Mesothelial cell of epicardium (in vitro differentiated cells): ENCODE measurements at places on chromosomes 6 and 20.
A peak's percentile ranks its signal among the peaks of the same experiment; 100 is the strongest.

- no peak for DNase-seq
- peaks cover 7% of the 10 kb centered on the region for H3K27me3 ChIP-seq
- H3K36me3 ChIP-seq = no peaks in the 10 kb centered on the region
- H3K27ac ChIP-seq = no peak overlapping the region
- no peaks in the 10 kb centered on the region for H3K4me1 ChIP-seq
These were observed 3.5 kb downstream of the CST7 start for GRCh38 chr20:24952376-24953208.

DNA sequence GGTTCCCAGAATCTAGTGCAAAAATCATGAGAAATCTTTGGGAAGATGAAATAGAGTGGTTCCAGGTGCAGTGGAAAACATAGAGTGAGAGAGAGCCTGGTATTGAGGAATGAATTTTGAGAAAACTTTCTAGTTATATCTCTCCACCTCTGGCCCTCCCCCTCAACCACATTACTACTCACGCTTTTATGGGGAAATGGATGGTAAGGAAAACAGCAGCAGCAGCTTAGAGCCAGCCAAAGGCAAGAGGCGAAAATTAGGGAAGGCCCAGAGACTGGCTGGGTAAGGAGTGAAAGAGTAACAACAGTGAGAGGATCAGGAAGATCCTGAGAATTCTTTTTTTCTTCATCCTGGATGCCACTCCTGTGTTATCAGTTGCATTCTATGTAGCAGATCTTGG, 187.9 kb upstream of the ECI2 start:
- no peaks in the 10 kb centered on the region for H3K36me3 ChIP-seq
- H3K27me3 ChIP-seq = no peaks in the 10 kb centered on the region
- H3K27ac ChIP-seq = peak overlapping the region; percentile 20
- DNase-seq = no peak
- peaks cover 45% of the 10 kb centered on the region for H3K4me1 ChIP-seq
- no peak overlapping the region for H3K4me3 ChIP-seq

DNA sequence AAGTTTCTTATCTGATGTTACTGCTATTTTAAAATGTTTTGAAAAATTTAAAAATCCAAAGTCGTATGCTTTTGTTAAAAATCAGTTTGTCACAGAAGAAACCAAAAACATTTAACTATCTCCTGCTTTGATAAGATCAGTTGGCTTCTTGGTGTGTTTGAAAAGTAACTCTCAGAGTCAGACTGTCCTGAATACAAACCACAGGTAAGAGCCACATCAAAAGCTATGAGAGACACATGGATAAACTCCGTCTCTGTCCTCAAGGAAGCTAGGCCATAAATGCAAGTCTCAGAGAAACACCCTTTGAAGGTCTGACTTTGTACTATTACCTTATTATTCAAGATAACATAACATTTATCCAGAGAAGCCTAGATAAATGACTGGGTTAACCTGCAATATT, 7.7 kb downstream of the HBS1L start:
- no peak for DNase-seq
- peaks cover 1% of the 10 kb centered on the region for H3K4me1 ChIP-seq
- no peak overlapping the region for H3K4me3 ChIP-seq
- H3K36me3 ChIP-seq = peaks cover 18% of the 10 kb centered on the region

- peaks cover 5% of the 10 kb centered on the region for H3K4me1 ChIP-seq
- no peaks in the 10 kb centered on the region for H3K27me3 ChIP-seq
- no peak for DNase-seq
- H3K36me3 ChIP-seq = no peaks in the 10 kb centered on the region
- no peak overlapping the region for H3K4me3 ChIP-seq
These were observed 87.2 kb upstream of the STXBP5 start for GRCh38 chr6:147117011-147117410.

GRCh38 chr6:34295721-34296120, 46.9 kb upstream of the SMIM29 start:
- H3K36me3 ChIP-seq = peaks cover 22% of the 10 kb centered on the region
- no peak overlapping the region for H3K27ac ChIP-seq
- peaks cover 4% of the 10 kb centered on the region for H3K4me1 ChIP-seq

GRCh38 chr6:21633511-21634109, 40.1 kb downstream of the SOX4 start:
- no peaks in the 10 kb centered on the region for H3K36me3 ChIP-seq
- peaks cover 1% of the 10 kb centered on the region for H3K4me1 ChIP-seq
- DNase-seq = no peak
- H3K27me3 ChIP-seq = no peaks in the 10 kb centered on the region

GRCh38 chr6:22826961-22827360, 257.6 kb downstream of the HDGFL1 start:
- peak overlapping the region; percentile 99 for H3K27ac ChIP-seq
- H3K36me3 ChIP-seq = peaks cover 4% of the 10 kb centered on the region
- H3K4me3 ChIP-seq = no peak overlapping the region
- DNase-seq = no peak

DNA sequence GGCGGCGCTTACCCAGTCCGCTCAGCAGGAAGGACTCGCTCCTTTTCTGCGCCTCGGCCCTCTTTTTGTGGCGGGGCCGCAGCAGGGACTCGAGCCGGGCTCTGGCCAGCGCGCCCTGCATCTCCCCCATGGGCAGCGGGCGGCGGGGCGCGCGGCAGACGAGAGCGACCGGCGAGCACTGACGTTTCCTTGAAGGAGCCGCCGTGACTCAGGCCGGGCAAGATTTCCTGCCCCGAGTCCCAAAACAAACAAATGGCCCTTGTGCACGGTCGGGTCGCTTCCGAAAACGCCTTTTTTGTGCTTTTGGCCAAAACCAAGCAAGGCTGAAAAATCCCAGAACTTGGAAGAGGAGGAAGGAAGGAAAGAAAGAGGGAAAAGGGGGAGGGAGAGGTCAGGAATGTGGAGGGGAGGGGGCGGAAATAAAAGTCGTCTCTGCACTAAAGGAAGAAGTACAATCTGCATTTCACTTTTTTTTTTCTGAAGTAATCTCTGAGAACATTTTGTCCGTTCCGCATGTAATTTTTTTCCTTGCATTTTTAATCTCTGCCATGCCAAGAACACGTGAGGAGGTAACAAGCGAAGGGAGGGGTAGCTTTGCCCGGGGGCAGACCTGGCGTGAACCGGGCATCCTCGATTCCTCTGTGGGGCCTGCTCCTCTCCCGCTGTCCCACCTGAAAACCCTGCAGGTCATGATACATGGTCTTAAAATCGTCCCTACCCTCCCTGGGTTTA, 123.3 kb upstream of the SLC2A12 start:
- peaks cover 12% of the 10 kb centered on the region for H3K36me3 ChIP-seq
- H3K4me1 ChIP-seq = peaks cover 61% of the 10 kb centered on the region
- peak overlapping the region; percentile 96 for H3K4me3 ChIP-seq
- peak overlapping the region; percentile 96 for H3K27ac ChIP-seq
- DNase-seq = no peak

GRCh38 chr20:32019563-32020463, 9.6 kb downstream of the CCM2L start:
- peaks cover 91% of the 10 kb centered on the region for H3K27me3 ChIP-seq
- H3K4me3 ChIP-seq = peak overlapping the region; percentile 65
- no peak for DNase-seq
- H3K36me3 ChIP-seq = no peaks in the 10 kb centered on the region

- H3K4me1 ChIP-seq = peaks cover 33% of the 10 kb centered on the region
- H3K27me3 ChIP-seq = no peaks in the 10 kb centered on the region
- H3K27ac ChIP-seq = peak overlapping the region; percentile 76
- DNase-seq = no peak
- H3K4me3 ChIP-seq = no peak overlapping the region
- H3K36me3 ChIP-seq = no peaks in the 10 kb centered on the region
These were observed 4.0 kb downstream of the BLTP3A start for GRCh38 chr6:34795836-34796425.

GRCh38 chr6:159505140-159505922, 187.7 kb downstream of the SOD2 start:
- DNase-seq = no peak
- H3K27me3 ChIP-seq = no peaks in the 10 kb centered on the region
- no peak overlapping the region for H3K27ac ChIP-seq
- no peaks in the 10 kb centered on the region for H3K4me1 ChIP-seq

GRCh38 chr6:106339334-106340029, 13.9 kb upstream of the ATG5 start:
- H3K27ac ChIP-seq = peak overlapping the region; percentile 40
- H3K36me3 ChIP-seq = no peaks in the 10 kb centered on the region

DNA sequence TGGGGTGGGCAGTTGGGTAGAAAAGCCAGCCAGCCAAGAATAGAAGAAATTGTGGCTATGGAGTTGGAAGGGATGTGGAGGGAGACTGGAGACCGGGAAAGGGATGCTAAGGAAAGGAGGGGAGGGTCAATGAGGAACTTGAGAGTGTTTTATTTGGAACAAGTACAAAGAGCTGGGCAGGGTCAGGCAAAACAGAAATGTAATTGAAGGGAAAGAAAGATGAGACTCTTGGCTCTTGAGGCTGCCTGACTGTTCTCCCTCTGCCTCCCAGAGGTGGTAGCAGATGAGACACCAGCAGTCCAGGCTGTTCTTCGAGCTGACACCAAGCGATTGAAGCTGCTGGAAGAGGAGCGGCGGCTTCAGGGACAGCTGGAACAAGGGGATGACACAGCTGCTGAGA, 12.7 kb downstream of the ABCF1 start:
- no peak overlapping the region for H3K4me3 ChIP-seq
- no peaks in the 10 kb centered on the region for H3K4me1 ChIP-seq
- no peak for DNase-seq
- peaks cover 56% of the 10 kb centered on the region for H3K36me3 ChIP-seq

DNA sequence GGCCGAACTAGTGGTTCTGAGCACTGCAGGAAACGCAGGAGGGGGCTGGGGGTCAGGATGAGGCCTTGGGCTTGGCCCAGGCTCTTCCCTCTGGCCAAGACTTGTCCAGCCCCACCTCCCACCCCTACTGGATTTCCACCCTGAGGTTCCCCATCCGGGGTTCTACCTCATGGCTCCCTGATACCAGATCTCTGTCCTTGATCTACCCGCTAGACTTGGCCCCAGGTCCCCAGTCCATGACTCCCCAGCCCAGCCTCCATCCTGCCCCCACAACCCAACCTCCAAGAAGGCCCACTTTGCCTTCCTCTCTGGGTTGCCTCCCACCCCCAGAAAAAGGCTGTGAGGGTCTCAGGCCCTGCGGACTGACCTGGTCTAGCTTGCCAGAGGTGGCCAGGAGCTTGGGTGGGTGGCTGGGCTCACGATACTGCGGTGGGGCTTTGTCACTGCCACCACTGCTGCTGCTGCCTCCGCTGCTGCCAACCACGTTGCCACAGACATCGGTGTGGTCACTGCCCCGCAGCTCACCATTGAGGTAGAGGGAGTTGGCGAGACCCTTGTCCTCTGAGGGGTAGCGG, 6.8 kb upstream of the FASTKD5 start:
- peaks cover 8% of the 10 kb centered on the region for H3K4me1 ChIP-seq
- H3K27me3 ChIP-seq = peaks cover 20% of the 10 kb centered on the region
- DNase-seq = no peak

GRCh38 chr6:14406614-14407331, 289.2 kb downstream of the CD83 start:
- H3K27ac ChIP-seq = no peak overlapping the region
- H3K4me1 ChIP-seq = no peaks in the 10 kb centered on the region
- DNase-seq = no peak
- peaks cover 6% of the 10 kb centered on the region for H3K27me3 ChIP-seq
- no peaks in the 10 kb centered on the region for H3K36me3 ChIP-seq

- no peak within 1 kb of the TSS for H3K27ac ChIP-seq
- peaks cover 58% of the 10 kb centered on the region for H3K27me3 ChIP-seq
- H3K4me1 ChIP-seq = peaks cover 38% of the 10 kb centered on the region
- H3K36me3 ChIP-seq = no peaks in the 10 kb centered on the region
- H3K4me3 ChIP-seq = peak within 1 kb of the TSS; percentile 85
These were observed at the start of gene VSTM2L for GRCh38 chr20:37902504-37903313. VSTM2L (plus strand) TSS chr20:37903127; CDS start chr20:37903351, 224 bp downstream.

GRCh38 chr20:47950124-47950912, 165.0 kb upstream of the SULF2 start:
- H3K4me3 ChIP-seq = no peak overlapping the region
- H3K36me3 ChIP-seq = no peaks in the 10 kb centered on the region

GRCh38 chr20:24321973-24322372, 147.5 kb upstream of the SYNDIG1 start:
- H3K27me3 ChIP-seq = peaks cover 32% of the 10 kb centered on the region
- no peak overlapping the region for H3K4me3 ChIP-seq
- no peak for DNase-seq

DNA sequence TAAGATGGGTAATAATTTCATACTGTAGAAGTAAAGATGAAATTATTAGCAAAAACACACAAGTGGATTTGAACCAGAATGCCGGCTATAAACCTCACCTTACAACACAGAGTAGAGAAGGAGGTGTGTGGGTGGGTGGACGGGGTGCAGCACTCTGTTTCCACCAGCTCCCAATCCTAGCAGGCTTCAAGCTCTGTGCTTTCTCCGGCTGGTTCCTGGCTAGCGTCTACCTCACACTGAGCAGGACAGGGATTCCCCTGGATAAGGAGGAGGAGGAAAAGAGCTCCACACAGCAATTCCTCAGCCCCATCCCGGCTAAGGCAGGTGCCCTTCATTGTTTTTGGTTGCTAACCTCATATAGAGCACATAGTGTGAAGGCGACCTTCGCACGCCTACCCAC, 453.3 kb downstream of the C6orf118 start:
- H3K36me3 ChIP-seq = no peaks in the 10 kb centered on the region
- DNase-seq = no peak
- no peak overlapping the region for H3K27ac ChIP-seq
- H3K27me3 ChIP-seq = no peaks in the 10 kb centered on the region
- H3K4me3 ChIP-seq = no peak overlapping the region
